ENCODE measurements at places on chromosomes 1 and 21. TPM values are rescaled to one million over a fixed set of nuclear protein-coding genes. Genes with fewer than 3 reads are reported as not detected.
A peak's percentile ranks its signal among the peaks of the same experiment; 100 is the strongest.

GRCh38 chr1:151802372-151802771, 2.8 kb downstream of the LINGO4 start:
- DNase-seq: peak; percentile 82
- H3K36me3 ChIP-seq: no peaks in the 10 kb centered on the region
- H3K27ac ChIP-seq: no peak overlapping the region
- no peaks in the 10 kb centered on the region for H3K4me1 ChIP-seq

DNA sequence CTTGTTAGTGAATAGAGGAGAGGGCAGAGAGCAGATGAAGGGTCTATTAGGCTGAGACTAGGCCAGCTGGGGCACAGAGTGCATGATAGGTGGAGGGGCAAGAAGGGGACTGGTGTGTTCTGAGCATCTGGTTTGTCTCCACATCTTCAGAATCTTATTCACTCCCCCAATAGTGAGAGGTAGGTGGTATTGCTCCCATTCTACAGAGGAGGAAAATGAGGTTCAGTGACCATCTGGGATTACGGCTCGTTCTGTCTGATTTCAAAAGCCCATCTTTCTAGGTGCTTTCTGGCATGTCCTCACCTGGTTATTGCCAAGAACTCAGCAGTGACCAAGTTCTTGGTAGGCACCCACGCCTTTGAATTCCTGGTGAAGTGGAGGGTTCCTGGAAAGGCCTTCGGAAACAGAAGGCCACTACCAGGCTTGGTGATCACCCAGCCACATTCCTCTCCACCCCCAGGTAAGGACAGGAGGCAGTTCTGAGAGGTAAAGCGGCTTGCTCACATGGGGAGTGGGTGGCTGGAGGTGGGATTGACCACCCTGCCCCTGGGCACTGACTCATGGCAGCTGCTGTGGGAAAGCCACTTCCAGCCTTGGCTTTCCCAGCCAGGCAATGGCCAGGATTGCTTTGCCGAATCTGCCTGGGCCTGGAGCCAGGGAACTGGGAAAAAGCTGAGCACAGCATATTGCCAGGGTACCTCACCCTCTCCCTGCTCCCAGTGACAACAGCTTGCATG, 18.8 kb upstream of the CITED4 start:
- no peak for DNase-seq
- peaks cover 36% of the 10 kb centered on the region for H3K4me1 ChIP-seq
- peaks cover under 1% of the 10 kb centered on the region for H3K27me3 ChIP-seq
- H3K36me3 ChIP-seq: no peaks in the 10 kb centered on the region
- H3K4me3 ChIP-seq: no peak overlapping the region

- no peak for DNase-seq
- no peak overlapping the region for H3K4me3 ChIP-seq
- H3K4me1 ChIP-seq: peaks cover 63% of the 10 kb centered on the region
- H3K27me3 ChIP-seq: peaks cover 5% of the 10 kb centered on the region
Observed at GRCh38 chr1:30820299-30820698, 62.7 kb upstream of the LAPTM5 start.

GRCh38 chr1:18639368-18640055, 8.9 kb downstream of the PAX7 start:
- H3K4me1 ChIP-seq: peaks cover 6% of the 10 kb centered on the region
- H3K27me3 ChIP-seq: peaks cover 90% of the 10 kb centered on the region
- DNase-seq: no peak
- H3K27ac ChIP-seq: no peak overlapping the region
- H3K36me3 ChIP-seq: no peaks in the 10 kb centered on the region
- no peak overlapping the region for H3K4me3 ChIP-seq

- DNase-seq: no peak
- no peaks in the 10 kb centered on the region for H3K4me1 ChIP-seq
- H3K36me3 ChIP-seq: no peaks in the 10 kb centered on the region
- H3K4me3 ChIP-seq: no peak overlapping the region
- peaks cover 10% of the 10 kb centered on the region for H3K27me3 ChIP-seq
Observed at GRCh38 chr1:36776256-36776655, 258.1 kb downstream of the GRIK3 start.

CCDC190 gene
- 1.1 TPM for total RNA-seq

- DNase-seq: no peak
- peak overlapping the region; percentile 44 for H3K4me3 ChIP-seq
- H3K36me3 ChIP-seq: no peaks in the 10 kb centered on the region
- peaks cover 12% of the 10 kb centered on the region for H3K4me1 ChIP-seq
- peaks cover 74% of the 10 kb centered on the region for H3K27me3 ChIP-seq
- H3K27ac ChIP-seq: no peak overlapping the region
Observed at GRCh38 chr1:153262070-153262366, 2.5 kb downstream of the LORICRIN start.

- no peak overlapping the region for H3K27ac ChIP-seq
- H3K27me3 ChIP-seq: peaks cover 61% of the 10 kb centered on the region
- peaks cover 29% of the 10 kb centered on the region for H3K4me1 ChIP-seq
- no peak overlapping the region for H3K4me3 ChIP-seq
Observed at GRCh38 chr1:55035904-55036303, 3.4 kb upstream of the PCSK9 start.

- H3K27me3 ChIP-seq: no peaks in the 10 kb centered on the region
- H3K36me3 ChIP-seq: peaks cover 39% of the 10 kb centered on the region
- H3K4me1 ChIP-seq: peaks cover 26% of the 10 kb centered on the region
- H3K4me3 ChIP-seq: peak within 1 kb of the TSS; percentile 14
- H3K27ac ChIP-seq: peak within 1 kb of the TSS; percentile 88
- no peak for DNase-seq
Observed at GRCh38 chr1:150507912-150508864, at the start of gene ECM1. Gene ECM1 (plus strand): TSS chr1:150508109. CDS start chr1:150508210, 101 bp downstream.

DNA sequence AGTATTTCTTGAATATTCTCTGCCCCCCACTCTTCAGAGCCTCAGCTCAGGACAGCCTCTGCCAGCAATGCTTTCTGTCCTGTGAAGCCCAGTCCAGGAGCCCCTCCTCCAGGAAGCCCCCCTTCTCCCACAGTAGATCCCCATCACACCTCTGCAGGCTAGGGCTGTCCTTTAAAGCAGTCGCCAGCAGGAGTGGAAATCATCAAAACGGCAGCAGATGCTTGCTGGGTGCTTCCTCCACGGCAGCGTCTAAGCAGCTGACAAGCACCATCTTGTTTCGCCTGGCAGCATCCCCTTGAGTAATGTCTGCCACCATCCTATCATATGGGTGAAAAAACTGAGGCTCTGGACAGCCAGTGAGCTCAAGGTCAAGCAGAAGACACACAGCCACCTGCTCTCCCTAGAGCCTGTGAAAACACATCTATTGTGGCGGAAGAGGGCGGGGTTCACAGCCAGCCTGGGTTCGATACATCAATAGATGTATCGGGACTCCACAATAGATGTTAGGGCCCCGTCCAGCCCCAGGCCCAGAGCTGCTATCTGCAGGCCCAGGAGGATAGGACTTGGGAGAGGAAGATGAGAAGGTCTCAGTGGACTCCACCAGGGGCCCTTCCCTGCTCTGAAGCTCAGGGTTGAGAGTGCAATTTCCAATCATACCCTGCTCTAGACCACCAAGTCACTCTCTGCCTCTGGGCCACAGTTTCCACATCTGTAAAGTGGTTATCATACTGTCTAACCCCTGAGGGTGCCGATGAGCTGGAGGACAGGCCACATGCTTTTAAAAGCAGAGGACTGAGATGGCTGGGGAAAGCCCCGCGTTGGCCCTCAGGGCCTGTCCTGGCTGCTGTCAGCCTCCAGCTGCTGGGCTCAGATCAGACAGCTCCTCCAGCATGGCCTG, 17.5 kb downstream of the RUNX3 start:
- peaks cover 17% of the 10 kb centered on the region for H3K4me1 ChIP-seq
- no peaks in the 10 kb centered on the region for H3K36me3 ChIP-seq
- DNase-seq: no peak
- H3K27ac ChIP-seq: no peak overlapping the region
- H3K27me3 ChIP-seq: no peaks in the 10 kb centered on the region

DNA sequence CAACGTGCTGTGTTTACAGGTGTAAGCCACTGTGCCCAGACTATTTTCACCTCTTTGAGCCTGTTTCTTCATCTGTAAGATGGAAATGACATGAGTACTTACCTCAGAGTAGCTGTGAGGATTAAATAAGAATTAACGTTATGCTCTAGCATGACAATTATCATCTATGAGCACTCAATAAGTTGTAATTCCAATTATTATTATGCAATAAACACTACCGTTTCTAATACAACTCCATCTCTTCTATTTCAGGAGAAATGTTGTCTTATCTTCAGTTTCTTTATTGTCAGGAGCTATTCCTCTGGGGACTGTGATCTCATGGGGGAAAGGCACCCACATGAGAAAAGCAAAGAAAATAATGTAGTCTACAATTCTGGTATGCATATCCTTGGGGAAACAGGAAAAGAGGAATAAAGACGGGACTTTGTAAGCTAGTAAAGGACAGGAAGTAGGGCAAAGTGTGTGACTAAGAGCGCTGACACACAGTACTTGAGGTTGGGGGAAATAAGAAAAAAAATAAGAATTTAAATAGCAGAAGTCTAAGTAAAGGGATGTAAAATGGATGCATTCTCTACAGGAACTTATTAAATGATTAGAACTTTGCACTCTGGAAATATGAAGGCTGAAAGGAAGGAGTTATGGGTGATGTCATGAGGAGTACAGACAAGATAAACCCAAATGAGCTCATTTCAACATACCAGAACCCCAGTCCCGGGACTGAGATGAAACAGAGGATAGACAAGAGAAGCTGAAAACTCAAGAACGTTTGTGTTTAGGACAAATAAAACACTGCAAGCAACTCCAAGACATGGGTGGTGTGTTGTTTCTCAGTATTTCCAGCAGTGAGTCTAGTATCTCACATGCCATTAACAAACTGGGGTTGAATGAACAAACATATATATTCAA, 9.8 kb downstream of the PHC2 start:
- peaks cover 15% of the 10 kb centered on the region for H3K36me3 ChIP-seq
- no peak for DNase-seq
- peak overlapping the region; percentile 53 for H3K27ac ChIP-seq
- H3K4me3 ChIP-seq: no peak overlapping the region
- peaks cover 18% of the 10 kb centered on the region for H3K4me1 ChIP-seq

DNA sequence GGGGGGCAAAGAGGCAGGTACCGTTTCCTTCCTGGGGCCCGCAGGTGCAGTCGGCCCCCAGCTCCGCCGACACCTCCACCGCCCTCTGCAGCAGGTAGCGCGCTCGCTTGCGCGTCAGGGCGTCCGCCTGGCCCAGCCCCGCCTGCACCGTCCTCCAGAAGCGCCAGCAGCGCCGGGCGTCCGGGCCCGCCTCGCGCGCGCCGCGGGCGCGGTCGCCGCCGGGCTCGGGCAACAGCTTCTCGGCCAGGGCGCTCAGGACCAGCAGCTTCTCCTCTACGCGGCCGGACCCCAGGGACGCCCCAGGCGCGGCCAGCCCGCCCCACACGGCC, 863 bp downstream of the TARBP1 start:
- peak overlapping the region; percentile 79 for H3K4me3 ChIP-seq
- DNase-seq: no peak
- peaks cover 21% of the 10 kb centered on the region for H3K4me1 ChIP-seq
- H3K27ac ChIP-seq: no peak overlapping the region

DNA sequence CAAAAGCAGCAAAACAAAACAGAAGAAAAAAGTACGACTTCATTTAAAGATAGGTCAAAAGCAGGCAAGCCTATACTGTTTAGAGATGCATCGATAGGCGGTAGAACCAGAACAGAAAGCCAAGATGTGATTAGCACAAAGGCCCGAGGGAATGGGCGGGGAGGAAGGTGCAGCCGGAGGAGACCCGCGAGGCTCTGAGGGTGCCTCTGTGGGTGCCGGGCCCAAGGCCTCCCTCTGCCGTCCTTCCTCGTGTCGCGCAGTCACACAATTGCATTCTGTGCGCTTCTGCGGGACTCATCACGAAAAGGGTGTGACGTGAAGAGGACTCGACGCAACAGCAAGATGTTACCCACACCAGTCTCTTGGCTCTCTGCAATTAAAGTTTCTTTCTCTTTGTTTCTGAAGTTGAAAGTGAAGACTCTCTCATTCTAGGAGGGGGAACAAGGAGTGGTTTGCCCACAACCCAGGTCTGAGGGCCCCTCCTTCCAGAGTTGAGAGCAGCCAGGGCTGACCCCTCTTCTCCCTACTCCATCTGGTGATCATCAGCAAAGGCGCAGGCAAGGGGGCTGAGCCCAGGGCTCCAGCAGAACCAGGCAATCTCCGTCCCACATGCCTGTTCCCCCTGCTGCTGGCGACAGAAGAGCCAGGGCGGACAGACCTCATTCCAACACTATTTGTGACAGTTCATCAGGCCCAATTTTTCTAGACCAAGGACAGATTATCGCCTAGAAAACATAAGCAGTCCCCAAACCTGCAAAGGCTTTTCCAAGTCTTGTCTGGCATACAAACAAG, 41.0 kb downstream of the NPHP4 start:
- H3K27ac ChIP-seq: no peak overlapping the region
- H3K4me1 ChIP-seq: peaks cover 2% of the 10 kb centered on the region
- peak; percentile 77 for DNase-seq
- no peak overlapping the region for H3K4me3 ChIP-seq
- no peaks in the 10 kb centered on the region for H3K27me3 ChIP-seq

DNA sequence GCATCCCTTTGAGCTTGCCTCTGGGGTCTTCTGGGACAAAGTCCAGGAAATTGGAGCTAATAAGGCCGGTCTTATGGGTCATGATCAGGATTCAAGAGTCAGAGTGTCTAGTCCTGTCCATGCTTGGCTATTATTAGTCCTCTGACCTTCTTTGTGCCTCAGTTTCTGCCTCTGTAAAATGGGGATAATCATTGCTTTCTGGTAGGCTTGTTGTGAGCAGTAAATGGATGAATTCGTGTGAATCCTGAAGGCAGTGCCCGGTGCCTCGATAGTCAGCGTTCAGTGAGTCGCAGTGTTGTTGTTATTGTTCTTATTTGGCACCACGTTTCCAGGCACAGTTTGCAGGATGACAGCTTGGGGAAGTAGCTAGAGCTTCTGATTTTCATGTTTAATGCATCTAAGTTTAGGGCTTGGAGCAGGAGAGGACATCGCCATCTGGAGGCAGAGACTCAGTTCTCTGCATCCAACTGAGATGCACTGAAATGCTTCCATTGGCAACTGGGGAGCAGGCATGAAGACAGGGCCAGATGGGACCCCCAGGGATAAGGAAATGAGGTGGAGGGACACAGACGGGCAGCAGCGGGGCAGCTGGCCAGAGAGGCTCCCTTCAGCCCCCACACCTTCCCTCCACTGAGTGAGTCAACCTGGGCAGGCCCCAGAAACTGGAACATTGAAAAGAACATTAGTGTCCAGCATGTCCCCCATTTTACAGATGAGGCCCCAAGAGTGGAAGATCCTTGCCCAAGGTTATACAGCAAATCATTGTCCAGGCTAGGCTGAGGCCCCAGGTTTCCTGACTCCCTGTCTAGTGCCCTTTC, 160.3 kb downstream of the PTPRU start:
- no peaks in the 10 kb centered on the region for H3K4me1 ChIP-seq
- H3K27me3 ChIP-seq: no peaks in the 10 kb centered on the region
- H3K36me3 ChIP-seq: no peaks in the 10 kb centered on the region
- H3K27ac ChIP-seq: no peak overlapping the region
- H3K4me3 ChIP-seq: no peak overlapping the region
- peak; percentile 67 for DNase-seq
